ENCODE measurements at places on chromosomes 1 and 21. TPM values are rescaled to one million over a fixed set of nuclear protein-coding genes. Genes with fewer than 3 reads are reported as not detected.
A peak's percentile ranks its signal among the peaks of the same experiment; 100 is the strongest.

GRCh38 chr1:24688621-24689195 is 45.6 kb downstream of the SRRM1 start:
- DNase-seq: peak; percentile 62

KCNA3 gene
- not detected for polyA plus RNA-seq

RSPH1 gene
- 0.35 TPM for polyA plus RNA-seq

GRCh38 chr1:41656068-41656467 is 171.6 kb upstream of the EDN2 start:
- no peak for DNase-seq

THAP3 gene
- polyA plus RNA-seq: 5.4 TPM

- DNase-seq: no peak
Observed at GRCh38 chr1:228151180-228151925, 1.6 kb downstream of the GJC2 start.

TSACC gene
- polyA plus RNA-seq: 1.1 TPM

Measured in mammary epithelial cell (primary cell).